WTC11 (cell line): ENCODE measurements at places on chromosomes 3 and 15. TPM values are rescaled to one million over a fixed set of nuclear protein-coding genes. Genes with fewer than 3 reads are reported as not detected.

DNA sequence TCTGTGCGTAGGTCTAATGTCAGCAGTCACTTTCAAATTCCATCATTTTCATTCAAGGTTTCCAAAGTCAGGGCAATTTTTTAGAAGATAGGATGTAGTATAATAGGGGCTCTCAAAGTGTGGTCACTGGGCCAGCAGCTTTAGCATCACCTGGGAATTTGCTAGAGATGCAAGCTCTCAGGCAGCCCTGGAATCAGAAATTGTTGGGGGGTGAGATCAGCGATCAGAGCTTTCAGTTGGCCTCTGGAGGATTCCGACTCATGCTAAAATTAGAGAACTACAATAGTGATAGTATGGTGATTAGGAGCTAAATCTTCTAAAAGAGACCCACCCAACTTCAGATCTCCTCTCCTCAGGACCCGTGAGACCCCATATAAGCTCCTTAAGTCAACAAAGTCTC lies 2.4 kb upstream of the FRMD4B start:
- no peak for DNase-seq

Gene ROPN1
- not detected in 3 replicates for total RNA-seq

GRCh38 chr15:69081310-69082004 lies 67.0 kb downstream of the NOX5 start:
- DNase-seq: peak; percentile 29

- DNase-seq: peak; percentile 91
Observed at GRCh38 chr3:150227839-150228238, 180.3 kb upstream of the TSC22D2 start.

Gene COL7A1
- total RNA-seq: 8.1 to 16.1 TPM (median 15.4 TPM) in 3 replicates

Gene ERC2
- total RNA-seq: 18.6 to 23.5 TPM (median 18.8 TPM) in 3 replicates

DNA sequence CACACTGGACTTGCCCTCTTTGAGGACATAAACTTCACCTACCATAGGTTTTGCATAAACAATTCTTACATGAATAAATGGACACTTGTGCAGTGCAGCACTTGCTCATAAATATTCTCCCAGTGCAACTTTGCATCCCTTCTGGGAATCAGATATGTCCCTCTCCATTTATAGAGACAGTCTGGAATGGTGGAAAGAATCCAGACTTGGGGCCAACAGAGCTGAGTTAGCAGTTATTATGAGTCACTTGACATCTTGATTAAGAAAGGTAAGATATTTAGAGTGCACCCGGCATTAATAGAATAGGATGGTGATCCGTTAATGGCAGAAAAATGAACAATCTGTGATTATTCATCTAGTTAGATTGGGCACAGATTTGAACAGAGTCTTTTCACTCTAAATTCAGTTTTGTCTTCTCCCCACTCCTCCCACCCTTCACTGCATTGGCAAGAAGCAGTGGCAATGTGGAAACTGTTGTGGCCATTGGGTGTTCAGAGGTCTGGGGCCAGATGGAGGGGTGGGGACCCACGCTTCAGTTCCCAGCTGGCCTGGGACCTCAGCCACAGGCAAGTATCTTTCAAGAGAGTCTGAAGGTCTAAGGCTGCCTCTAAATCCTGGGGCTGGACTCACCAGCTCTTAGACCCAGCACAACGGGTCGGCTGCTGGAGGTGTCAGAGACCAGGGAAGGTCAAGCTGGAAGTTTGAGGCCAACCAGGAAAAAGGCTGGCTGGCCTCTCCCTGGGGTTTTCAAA lies 58.9 kb upstream of the KY start:
- DNase-seq: no peak

GRCh38 chr3:101813817-101814440 lies 34.9 kb downstream of the NXPE3 start:
- no peak for DNase-seq

- no peak for DNase-seq
Observed at GRCh38 chr3:112605285-112605684, 35.7 kb downstream of the CCDC80 start.

DNA sequence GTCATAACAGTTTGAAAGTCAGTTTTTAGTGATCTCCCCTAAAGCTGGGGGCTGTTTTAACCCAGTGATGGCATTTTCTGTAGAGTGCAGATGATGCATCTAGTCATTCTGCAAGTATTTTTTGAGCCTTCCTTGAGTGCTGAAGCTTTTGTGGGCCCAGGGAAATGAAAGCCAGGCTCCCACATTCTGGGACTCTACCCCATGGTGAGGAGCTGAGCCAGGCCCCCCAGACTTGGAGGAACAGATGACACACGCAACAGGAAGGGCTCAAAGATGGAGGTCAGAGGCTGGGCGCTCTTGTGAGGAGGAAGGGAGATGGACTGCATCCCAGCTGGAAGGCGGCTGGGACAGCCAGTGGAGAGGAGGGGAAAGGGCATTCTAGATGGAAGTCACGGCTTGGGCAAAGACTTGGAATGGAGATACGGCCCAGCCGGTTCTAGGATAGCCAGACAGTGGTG lies 40.8 kb downstream of the MRAS start:
- DNase-seq: no peak

DNA sequence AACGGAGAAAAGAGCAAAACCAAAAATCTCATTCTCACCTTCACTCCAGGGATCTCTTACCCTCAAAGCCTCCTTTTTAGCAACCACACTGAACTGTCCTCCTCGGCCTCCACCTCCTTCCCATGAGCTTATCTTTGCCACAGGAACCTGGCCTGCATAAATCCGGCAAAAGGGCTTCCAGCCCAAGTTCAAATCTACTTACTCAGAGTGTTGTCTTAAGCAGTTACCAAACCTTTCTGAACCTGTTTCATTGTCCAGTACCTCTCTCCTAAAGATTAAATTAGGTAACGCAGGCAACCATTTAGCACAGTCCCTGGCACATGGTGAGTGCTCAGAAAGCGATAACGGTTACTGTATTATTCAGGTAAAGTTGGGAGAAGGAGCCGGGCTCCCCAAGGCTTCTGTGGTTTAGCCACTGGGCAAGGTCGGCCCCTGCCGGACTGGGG lies 777 bp downstream of the CIB1 start:
- DNase-seq: no peak

DNA sequence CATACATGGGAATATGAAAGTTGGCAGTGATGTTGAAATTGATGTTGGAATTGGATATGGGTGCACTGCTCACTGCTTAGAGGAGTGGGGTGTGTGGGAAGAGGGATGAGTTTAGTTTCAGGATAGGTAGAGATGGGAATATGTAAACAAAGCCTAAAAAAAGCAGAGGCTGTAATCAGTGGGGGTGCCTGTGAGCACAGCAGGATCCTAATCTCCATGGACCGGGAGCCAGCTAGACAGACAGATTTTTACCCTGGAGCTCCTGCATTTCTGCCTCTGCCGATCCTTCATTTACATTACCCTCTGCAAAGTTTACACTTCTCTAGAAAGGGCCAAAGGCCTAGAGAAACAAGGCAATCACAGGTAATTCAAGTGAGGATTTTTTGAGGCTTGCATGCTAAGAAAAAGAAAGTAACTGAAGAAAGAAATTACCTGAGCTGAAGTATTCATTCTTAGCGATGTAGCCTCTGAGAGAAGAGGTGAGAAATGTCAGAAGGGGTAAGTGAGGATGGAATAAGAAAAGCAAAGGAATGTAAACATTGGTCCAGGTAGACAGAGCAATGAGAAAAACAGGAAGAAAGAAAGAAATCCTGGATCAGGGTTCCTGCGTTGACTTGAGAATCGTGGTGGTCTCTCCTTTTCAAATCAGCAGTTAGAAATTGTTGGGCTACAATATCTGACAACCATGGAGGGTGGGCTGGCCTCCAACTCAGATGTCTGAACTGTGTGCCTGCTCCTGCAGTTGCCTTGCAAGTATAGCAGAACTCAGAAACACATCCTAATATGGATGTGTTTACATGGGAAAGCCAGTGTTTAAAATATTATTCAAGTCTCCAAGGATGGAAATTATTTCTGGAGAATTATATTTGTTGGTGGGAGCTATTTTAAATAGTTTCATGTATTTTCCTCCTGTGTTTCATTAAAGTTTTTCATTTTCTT lies 79.8 kb downstream of the CRTC3 start:
- no peak for DNase-seq

GRCh38 chr15:60536951-60537350 lies 58.0 kb upstream of the ICE2 start:
- no peak for DNase-seq

Gene ALDH1L1
- 0.78 to 2.0 TPM (median 1.2 TPM) in 3 replicates for total RNA-seq

GRCh38 chr3:184177331-184177731 lies 2.7 kb downstream of the AP2M1 start:
- no peak for DNase-seq

Gene DUT
- total RNA-seq: 195 to 204 TPM (median 195 TPM) in 3 replicates

DNA sequence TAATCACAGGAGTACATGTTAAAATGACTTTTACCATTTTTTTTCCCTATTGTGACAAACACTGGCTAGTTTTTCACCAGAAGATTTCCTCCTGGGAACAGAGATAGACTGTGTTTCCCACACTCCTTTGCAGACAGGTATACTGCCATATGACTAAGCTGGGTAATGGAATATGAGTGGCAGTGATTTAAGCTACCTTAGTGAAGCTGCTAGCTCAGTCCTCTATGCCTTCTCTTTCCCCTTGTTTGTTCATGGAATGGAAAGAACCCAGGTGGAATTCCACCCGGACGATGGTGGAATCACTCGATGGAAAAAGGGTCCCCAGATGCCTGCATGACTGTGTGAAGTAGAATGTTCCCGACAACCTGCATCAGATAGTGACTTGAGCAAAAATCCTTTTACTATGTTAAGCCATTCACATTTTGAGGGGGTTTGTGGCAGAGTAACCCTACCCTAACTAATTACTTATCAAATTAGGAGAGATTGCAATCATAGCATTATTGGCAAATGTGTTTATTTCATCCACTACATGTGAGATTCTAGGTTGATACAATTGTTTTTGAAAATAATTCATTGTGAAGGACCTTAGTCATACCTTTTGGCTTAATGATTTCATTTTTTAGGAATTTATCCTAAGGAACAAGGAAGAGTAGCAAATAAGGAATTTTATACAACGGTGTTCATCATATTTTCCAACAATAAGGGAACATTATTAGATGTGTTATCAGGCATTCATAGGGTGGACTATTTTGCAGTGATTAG lies 16.5 kb downstream of the THSD4 start:
- DNase-seq: no peak

DNA sequence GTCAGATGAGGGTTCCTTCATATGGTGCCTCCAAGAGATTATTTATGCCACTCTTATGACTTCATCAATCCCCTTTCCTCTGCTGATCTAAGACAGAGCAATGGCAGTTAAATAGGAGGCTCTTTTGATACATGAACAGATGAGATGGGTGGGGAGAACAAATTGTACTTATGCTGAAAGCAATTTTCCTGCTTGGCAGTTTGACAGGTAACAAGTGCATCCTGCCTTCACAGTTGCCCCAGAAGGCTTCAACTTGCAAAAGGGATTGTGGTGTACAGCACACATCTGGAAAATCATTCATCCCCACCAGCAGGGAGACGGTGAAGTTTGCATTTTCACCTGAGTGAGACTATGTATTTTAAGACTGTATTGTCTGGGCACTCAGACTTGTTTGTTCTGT lies 27.3 kb downstream of the ENTPD3 start:
- DNase-seq: no peak

Gene TRIM71
- 237 to 274 TPM (median 238 TPM) in 3 replicates for total RNA-seq
